ENCODE measurements at places on chromosomes 2 and 18.

GRCh38 chr18:39318462-39318861, 1752.9 kb upstream of the CELF4 start:
- no peak for DNase-seq

- no peak for DNase-seq
These were observed 484.6 kb downstream of the SATB2 start for GRCh38 chr2:198973181-198973580.

DNA sequence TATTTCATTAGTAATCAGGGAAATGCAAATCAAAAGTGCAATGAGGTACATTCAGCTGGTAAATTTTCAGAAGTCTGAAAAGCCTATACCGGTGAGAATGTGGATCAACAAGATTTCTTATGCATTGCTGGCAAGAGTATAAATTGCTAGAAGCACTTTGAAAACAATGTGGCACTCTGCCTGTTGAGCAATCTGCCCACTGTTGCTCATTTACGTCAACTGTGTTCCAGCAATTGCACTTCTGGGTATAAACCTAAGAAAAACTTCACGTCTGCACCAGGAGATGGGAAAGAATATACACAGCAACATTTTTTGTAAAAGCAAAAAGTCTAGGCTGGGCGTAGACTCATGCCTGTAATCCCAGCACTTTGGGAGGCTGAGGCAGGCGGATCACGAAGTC, 40.8 kb downstream of the MTERF4 start:
- DNase-seq = no peak

- no peak for DNase-seq
These were observed 103.2 kb downstream of the FAM161A start for GRCh38 chr2:61750624-61751023.

DNA sequence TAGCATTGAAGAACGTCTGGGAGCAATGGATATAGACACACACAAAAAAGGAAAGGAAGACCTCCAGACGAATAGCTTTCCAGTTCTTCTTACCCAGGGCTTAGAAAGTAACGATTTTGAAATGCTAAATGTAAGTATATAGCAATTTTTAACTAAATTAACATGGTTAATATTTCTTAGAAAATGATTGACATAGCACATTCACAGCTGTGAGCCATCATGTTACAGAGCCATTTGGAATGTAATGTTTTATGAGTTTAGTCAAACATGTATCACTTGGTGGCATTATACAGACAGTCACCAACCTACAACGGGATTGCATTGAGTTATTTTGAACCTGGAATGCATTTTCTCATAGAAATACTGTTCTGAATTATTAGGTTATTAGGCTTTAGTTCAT, 35.1 kb downstream of the WDR43 start:
- DNase-seq = no peak
